ENCODE measurements at places on chromosomes 11 and 22.

DNA sequence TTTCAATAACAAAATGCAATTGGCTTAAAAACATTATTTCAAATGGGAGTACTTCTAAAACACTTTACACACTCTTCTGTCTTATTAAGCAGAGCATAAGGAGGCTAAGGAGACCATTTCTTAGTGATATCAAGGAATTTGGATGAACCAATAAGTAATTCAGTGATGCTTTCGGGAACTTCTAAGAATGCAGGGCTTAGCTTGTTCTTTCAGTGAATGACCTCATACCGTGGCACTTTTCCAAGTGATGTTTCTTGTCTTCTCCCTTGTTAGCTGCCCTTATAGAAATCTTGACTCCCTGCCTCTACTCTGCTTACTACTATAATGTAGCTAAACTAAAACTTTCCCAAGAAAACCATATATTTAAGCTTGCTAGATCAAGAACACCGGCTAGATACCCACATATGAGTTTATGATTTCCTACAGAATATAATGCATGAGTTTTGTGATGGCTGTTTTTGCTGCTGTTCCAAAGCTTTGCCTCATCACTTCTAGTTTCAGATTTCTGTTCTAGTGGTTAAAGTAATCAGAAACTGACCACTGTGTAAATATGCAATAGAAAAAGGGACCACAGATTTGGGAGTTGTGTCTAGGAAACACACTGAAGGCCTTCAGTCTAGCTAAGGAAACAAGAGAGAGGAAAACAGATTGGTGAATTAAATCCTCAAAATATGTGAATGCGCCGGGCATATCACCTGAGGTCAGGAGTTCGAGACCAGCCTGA, 37.5 kb upstream of the STK33 start:
- no peak for DNase-seq

- DNase-seq = no peak
Observed at GRCh38 chr11:126525216-126525615, 169.7 kb downstream of the ST3GAL4 start.

DNA sequence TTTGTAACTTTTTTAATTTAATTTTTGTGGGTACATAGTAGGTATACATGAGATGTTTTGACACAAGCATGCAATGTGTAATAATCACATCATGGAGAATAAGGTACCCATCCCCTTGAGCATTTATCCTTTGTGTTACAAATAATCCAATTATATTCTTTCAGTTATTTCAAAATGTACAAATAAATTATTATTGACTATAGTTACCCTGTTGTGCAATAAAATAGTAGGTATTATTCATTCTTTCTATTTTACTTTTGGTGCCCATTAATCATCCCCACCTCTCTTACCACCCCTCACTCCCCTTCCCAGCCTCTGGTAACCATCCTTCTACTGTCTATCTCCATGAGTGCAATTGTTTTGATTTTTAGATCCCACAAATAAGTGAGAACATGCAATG, 83.5 kb downstream of the GAB2 start:
- no peak for DNase-seq

DNA sequence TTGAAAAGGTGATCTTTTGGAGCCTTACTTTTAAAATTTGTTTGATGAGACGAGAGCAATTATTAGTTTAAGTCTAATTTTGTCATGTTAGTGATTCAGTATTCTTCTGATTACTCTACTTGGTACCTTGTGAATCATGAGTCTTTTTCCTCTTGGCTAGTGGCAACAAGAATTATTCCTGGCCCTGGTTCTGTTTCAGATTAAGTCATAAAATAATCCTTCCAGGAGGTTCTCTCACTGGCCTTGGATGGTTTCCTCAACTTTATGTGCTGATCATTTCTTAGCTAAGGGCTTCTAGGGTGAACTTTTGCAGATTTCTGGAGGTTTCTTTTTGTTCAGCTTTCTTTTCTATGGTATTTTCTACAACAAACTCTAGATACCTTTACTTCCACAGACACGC, 741.8 kb upstream of the LUZP2 start:
- DNase-seq = no peak

Data from NCI-H2171 (cell line).